Stimulated activated CD8-positive, alpha-beta memory T cell treated with anti-CD3 and anti-CD28 coated beads, Interleukin-4, amount 100 ng/mL, for 1 hour (primary cell): ENCODE measurements at places on chromosomes 2 and 18.

- no peak for DNase-seq
These were observed 345.7 kb upstream of the SPRED2 start for GRCh38 chr2:65778137-65778536.

- no peak for DNase-seq
These were observed 175.9 kb upstream of the ITGA4 start for GRCh38 chr2:181281206-181281832.

DNA sequence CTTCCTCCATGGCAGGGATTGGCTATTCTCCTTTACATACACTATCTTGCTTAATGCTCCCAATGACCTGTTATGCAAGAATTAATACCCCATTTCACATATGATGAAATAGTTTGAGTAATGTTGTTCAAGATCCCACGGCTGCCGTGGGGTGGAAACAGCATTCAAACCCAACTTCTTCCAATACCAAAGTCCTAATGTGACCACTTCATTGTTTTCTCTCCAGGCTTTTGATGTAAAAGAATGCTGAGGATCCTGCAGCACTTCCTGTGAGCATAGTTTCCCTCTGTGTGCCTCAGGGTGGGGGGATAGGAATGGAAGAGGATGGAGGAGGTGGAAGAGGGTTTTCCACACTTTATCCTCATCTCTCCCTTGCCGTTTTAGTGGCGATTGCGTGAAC, 199.4 kb downstream of the IRS1 start:
- no peak for DNase-seq

- DNase-seq = no peak
These were observed 2.7 kb downstream of the CHAC2 start for GRCh38 chr2:53770264-53770663.
